T follicular helper cell (primary cell): ENCODE measurements at places on chromosomes 7 and 10.

DNA sequence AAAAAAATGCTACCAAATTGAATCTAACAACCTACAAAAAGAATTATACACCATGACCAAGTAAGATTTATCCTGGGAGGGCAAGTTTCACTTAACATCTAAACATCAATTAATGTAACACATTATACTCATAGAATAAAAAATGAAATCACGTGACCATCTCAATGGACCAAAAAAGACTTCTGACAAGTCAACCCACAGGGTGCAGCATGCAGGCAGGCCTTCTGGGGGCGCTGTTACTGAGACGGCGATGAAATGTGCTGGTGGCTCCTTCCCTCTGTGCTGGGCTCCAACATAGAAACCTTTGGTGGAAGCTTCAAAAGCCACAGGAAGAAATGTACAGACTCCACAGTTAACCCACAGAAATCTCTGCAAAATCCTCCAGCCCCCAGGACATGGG is 103.1 kb downstream of the INHBA start:
- no peak for DNase-seq

DNA sequence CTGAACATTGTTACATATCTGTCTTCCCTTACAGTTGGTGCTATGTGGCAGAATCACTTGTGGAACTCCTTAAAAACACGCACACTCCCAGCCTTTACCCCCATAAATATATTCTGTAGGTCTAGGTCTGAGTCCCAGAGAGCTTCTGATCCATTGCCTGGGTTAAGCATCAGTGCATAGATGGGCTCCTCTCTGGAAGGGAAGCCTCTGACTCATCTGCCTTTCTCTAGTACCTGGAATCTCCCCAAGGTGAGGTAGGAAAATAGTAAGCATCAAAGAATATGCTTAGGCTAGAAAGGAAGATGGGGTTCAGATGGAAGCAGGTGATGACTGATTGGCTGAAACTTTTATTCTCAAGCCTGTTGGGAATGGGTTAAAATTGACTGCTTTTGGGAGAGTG is 26.1 kb downstream of the PROSER2 start:
- no peak for DNase-seq

DNA sequence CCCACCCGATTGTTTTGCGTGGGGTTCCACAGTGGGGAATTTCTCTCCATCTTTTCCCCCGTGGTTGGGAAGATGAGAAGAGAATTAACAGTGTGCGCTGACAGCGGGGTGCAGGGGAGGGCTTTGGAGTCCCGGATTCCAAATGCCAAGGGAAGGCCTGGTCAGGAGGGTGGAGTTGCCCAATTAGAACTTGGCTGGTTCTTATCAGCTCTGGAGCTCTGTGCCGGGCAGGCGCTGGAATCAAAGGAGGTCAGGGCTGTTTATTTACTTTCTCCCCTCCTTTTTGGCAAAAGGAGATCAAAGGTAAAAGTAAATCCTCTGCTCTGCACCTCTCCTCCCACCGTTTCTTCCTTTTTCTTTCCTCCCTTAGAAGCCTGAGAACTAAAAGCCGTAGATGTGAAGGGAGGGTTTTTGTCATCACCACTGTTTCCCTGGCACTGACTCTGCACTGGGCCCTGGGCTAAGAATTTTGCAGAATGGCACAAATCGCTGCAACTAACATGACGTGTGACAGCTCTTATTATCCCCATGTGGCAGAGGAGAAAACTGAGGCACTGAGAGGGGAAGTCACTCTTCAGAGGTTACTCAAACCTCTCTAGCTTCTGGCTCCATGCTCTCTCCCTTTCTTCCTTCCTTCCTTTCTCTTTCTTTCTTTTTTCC is 95.2 kb upstream of the ZNF716 start:
- no peak for DNase-seq

DNA sequence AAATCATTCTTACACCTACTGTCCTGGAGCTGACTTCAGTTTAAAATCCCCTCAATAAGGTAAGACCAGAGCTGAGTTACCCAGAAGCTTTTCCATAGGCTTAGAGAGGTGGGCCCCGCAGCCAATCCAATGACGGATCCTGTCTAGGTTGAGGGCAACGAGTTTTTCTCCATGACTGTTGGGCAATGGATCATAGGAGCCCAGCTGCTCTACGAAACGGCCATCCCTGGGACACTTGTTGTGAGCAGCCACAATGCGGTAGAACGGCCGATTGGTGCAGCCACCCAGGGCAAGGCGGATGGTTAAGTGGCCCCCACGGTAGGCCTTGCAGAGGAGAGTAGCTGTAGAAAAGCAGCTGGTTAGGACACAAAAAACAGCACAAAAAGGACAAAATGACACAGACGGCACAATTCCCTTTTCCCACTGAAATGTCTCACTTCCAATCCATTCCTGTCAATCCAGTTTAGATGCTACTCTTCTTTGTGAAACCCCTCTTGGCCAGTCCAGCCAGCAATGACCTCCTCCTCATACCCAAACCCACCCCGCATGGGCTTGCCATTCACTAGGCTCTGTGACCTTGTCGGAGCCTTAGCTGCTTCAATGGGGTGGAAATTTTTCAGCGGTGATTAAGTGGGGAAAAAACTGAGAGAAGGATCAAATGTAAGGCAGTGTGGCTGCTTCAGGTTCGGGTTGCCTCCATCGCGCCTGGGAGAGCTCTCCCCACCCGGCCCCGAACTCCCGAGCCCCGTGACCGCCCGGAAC is 580 bp downstream of the MRPS16 start:
- no peak for DNase-seq

DNA sequence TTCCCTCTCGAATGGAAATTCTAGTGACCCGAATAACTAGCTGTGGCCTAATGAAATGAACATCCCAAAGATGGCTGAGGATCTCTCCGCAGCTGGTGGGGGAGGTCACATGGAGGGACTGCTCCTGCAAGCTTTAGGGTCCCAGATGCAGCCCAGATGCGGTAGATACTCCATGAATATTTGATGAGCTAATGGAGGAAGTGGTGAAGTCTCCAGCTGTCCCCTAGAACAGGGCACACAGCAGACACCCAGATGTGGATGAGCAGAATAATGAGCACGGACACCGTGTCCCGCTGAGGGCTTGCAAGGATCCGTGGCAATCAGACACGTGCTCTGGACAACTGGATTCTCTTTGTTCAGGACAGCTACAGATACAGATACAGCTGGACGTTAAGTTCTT is 59.2 kb downstream of the DENND2A start:
- DNase-seq = no peak
